ENCODE measurements at places on chromosomes 13 and 19.

DNA sequence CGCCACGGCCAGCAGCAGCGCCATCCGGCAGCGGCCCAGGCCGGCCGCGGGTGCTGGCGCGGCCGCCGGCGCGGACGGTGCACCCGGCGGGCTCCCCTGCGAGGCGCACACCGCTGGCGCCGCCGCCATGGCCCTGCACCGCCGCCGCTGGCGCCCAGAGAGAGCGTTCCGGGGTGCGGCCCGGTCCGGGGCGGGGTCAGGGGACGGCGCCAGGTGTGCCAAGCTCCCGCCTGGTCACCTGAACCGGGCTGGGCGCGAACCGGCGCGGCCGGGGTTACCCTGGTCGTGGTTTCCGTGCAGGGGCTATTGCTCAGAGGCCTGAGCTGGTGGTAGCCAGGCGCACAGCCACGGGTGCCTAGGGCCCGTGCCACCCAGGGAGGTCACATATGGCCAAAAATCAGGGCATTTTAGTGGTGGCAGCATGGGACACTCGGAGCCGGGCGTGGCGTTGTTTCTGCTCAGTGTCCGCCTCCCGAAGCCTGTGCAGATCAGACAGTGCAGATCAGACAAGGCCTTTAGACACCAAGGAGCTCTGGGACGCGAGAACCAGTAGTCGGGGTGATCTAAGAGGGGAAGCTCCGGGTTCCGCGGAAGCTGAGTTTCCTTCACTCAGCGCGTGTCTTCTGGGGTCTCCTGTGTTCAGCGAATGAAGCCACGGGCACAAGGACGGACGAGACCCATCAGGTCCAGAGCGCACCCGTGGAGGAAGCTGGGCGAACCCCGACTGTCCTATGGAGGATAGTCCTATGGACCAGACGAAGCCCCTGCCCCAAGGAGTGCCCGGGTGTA lies at the start of gene TMEM238:
Gene TMEM238, minus strand, starts transcription at position 162 of the 789 bp plus-strand sequence. Its CDS starts 33 bp downstream, at position 129.
- DNase-seq: no peak

- no peak for DNase-seq
These were observed 181.1 kb downstream of the NUFIP1 start for GRCh38 chr13:44808185-44808584.

DNA sequence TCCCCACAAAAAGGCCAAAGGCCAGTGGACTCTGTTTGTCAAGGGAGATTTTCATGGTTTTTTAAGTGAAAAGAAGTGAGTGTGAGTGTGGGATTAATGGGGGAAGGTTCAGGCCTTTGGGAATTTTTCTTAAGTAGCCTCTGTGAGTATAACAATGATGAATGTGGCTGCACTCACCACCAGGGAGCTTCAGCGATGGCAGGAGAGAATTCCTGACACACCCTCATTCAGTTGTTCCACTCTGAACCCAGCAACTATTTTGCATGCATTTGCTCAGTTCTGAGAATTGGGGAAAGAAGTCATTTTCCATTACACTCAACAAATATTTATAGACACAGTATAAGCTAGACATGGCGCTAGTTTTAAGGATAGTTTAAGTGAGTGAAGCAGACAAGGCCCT lies 117.9 kb downstream of the CCNA1 start:
- DNase-seq: no peak

- DNase-seq: no peak
These were observed 221.1 kb downstream of the ITGBL1 start for GRCh38 chr13:101673360-101674105.

DNA sequence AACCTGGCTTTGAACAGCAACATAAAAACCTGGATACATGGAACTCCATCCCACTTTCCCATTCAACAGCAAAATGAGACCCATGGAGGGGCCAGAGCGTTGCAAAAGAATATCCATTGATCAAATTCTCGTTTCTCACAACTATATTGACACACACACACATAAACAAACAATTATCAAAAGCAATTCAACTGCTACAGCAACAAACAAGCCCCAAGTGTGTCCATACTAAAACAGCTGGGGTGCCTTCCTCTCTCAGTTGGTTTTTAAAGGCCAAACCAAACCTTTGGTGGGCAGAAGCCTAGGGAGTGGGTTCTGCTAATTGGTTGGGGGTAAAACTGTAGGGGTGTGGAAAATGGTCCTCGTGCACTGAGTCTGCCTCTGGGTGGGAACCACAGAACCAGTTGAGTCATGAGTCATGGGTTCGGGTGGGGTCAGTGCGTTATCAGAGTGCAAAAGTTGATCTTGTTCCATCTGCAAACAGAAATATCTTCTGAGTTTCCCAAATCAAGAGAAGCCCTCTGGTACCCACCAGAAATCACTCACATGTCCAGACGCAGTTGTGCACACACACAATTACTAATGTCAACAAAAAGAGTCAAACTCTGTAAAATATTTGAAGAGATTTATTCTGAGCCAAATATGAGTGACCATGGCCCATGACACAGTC lies 18.5 kb downstream of the GPR42 start:
- DNase-seq: no peak

- peak; percentile 51 for DNase-seq
These were observed 88.8 kb downstream of the GNG7 start for GRCh38 chr19:2613507-2614295.

GRCh38 chr13:44972956-44973581 lies 16.2 kb downstream of the NUFIP1 start:
- peak; percentile 55 for DNase-seq

DNA sequence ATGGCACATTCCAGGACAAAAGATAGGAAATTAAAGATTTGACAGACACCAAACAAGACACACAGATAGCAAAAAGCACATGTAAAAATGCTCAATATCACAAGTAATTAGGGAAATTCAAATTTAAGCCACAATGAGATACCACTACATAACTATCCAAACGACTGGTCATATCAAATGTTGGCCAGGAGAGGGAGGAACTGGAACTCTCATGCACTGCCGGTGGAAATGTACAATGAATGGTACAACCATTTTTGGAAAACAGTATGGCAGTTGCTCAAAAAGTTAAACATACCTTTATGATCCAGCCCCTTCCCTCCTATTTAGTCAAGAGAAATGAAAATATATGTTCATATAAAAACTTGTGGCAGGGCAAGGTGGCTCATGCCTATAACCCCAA lies 36.8 kb upstream of the CYP2S1 start:
- DNase-seq: no peak
